Pons (tissue), 1 donor: ENCODE measurements at places on chromosomes 2 and 18.
A peak's percentile ranks its signal among the peaks of the same experiment; 100 is the strongest.

- DNase-seq = no peak
Measured at GRCh38 chr2:158984604-158985135, 16.2 kb downstream of the TANC1 start.

GRCh38 chr2:225317186-225317585 is 82.3 kb upstream of the NYAP2 start:
- DNase-seq = no peak

GRCh38 chr2:101307950-101308431 is 510 bp downstream of the RNF149 start:
- no peak for DNase-seq

- DNase-seq = no peak
Measured at GRCh38 chr2:39065616-39066015, 55.2 kb downstream of the SOS1 start.

DNA sequence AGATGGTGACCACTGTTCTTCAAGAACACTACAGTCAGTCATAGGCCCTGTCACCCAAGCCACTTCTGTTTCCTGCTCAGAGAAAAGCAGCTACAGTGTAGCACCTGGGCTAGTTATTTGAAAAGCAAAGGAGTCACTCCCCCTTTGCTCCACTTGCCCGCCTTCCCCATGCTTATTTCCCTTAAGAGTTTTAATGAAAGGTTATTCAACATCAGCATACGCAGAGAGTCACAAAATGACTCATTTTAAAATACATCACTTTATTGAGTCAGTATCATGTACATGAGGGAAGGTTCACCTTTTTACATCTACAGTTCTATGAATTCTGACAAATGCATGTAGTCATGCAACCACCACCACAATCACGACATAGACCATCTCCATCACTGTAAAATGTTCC is 71.3 kb downstream of the TNFRSF11A start:
- DNase-seq = no peak

- DNase-seq = peak; percentile 15
Measured at GRCh38 chr2:99793022-99793421, 303.2 kb upstream of the REV1 start.

- peak; percentile 22 for DNase-seq
Measured at GRCh38 chr2:7073901-7074300, 156.7 kb downstream of the RNF144A start.

DNA sequence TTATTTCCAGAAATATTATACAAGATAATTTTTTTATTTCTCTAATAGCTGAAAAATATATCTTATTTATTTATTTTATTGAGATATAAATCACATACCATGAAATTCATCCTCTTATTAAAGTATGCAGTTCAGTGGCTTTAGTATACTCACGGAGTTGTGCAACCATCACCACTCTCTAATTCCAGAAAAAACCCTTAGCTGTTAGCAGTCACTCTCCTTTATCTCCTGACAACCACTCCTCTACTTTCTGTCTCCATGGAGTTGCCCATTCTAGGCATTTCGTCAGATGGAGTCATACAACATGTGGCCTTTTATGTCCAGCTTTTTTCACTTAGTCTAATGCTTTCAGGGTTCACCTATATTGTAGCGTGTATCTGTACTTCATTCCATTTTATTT is 66.5 kb downstream of the TCF7L1 start:
- no peak for DNase-seq

GRCh38 chr2:227370791-227371312 is 8.3 kb downstream of the TM4SF20 start:
- DNase-seq = no peak

DNA sequence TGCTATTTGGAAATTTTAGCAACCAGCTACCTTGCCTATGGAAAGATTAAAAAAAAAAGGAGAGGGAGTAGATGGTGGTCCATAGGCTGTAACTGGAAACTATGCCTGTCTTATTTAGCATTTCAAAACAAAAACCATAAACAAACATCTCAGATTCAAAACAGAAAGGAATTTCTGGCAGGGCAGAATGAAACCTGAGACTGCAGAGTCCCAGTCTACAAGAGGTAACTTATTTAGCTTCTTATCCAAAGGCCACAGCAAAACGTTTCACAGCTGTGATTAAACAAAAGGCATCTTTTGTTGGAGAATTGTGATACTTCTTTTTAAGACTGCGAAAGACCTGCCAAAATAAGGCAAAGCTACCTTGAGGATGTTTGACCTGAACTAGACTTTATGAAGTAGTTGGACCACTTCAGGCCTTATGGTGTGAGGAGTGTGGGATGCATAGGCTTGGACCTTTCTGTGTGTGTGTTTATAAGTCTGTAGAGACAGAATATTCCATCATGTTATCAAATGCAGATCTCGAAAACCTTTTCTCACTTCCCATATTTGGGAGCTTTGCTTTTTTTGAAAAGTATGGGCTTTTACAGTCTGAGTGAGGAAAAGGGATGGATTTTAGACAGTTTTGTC is 11.0 kb downstream of the CRIM1 start:
- no peak for DNase-seq

DNA sequence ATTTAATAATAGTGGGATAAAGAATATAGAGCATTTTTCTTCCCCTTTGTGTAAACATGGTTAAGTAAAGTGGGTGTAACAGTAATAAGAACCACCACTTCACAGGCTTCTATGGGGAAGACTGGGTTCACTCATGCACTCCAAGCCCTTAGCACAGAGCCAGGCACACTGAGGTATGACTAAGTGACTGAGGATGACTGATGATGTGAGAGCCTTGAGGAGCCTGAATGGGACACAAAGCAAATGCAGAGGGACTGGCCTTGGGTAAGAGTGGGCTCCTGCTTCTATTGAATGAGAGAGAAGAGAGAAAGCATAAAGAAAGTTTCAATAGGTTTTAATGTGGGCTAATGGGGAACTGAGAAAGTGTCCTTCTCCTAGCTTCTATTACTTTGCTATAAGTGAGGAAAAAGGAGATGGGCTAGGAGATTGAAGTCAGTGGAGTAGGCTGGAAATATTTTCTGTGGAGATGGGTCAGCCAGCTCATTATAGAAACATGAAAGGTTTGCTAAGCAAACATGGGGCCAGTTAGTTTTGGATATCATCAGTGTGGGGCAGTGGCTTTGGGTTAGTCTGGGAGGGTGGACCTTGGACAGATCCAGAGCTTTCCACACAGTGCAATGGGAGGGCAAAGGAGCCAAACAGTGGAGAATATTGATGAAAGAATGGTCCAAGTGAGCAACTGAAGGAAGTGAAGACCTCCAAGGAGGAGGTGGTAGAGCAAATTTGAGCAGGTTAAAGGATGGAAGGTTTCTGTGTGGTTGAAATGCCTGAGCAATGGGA is 20.6 kb downstream of the IL1F10 start:
- DNase-seq = no peak

GRCh38 chr18:45291621-45292615 is 323.4 kb upstream of the SLC14A2 start:
- DNase-seq = no peak

DNA sequence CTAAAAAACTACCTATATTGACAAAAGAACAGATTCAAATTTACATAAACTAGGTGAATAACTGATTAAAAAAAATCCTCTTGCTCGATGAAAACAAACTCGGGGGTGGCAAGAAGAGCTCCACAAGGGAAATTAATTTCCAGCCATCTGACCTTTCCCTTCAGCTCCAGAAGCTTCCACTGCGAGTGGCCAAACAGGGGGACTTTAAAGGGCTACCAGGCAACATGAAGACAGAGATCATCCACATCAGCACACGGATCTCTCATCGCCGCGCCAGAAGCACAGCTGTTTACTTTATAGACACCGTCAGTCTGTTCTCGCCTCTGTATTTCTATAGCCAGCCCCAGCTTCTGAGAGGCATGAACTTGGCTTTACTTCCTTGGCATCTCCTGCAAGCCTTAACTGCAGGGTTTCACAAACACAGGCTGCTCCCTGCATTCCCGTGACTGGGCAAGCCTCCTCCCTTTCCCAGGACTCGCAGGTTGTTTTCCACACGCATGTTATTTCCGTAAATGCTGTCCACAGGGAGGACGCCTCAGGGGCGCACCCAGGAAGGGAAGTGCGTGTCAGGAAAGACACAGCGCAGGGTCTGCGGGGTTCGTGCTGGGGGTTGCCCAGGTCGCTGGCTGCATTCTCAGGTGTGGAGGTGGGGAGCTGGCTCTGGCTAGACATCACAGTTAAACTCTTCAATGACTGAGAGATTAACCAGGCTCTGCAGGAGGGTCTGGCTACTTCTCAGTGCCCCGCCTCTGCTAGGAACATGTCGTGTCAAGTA is 85.0 kb downstream of the USP40 start:
- no peak for DNase-seq

- DNase-seq = no peak
Measured at GRCh38 chr2:229571243-229571642, 143.1 kb downstream of the DNER start.

DNA sequence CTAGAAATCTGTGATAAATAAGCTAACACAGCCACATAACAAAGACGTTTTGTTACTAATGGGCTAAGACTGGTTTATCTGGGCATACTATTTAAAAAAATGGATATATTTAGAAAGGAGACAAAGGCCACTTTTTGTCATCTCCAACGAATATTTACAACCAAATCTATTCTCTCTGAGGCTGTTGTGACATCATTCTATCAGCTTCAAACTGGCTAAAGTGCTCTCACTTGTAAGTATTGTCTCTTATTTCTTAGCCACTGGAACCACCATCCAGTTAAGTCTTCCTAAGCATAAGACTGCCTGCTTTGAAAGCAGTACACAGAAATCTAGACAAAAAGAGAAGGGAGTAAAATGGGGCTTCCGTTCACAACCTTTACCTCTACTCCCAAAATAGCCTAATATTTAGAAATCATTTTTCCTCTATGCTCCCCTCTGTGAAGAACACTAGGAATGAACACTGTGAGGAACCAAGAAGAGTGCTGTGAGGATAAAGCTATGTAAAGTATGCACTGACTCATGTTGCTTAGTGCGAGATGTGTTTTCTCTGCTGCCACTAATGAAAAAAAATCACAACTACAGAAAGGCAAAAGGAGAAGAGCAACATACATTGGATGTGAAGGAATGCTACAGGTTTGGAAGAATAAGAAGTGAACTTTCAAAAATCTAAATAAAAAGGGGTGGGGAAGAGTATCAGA is 264.1 kb downstream of the EXOC6B start:
- DNase-seq = peak; percentile 77

- no peak for DNase-seq
Measured at GRCh38 chr18:75496151-75496550, 68.6 kb upstream of the SMIM21 start.

GRCh38 chr18:33034212-33034611 is 261.4 kb upstream of the KLHL14 start:
- no peak for DNase-seq

DNA sequence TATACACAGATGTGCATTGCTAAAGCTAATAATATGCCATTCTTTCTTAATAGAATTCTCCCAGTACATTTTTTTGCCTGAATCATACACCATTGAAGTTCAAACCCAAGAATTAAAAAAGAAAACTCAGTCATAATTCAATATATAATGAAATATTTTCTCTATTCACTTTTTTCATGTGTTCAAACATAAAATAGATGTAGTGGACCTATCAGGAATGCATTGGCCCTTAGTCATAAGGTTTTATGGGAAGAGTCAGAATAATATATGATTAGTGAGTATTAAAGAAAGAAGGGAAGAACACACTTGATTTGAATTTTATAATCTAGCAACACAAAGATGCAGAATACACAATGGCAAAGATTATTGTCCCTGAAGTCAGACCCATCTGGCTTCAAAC is 297.0 kb upstream of the COL3A1 start:
- no peak for DNase-seq

DNA sequence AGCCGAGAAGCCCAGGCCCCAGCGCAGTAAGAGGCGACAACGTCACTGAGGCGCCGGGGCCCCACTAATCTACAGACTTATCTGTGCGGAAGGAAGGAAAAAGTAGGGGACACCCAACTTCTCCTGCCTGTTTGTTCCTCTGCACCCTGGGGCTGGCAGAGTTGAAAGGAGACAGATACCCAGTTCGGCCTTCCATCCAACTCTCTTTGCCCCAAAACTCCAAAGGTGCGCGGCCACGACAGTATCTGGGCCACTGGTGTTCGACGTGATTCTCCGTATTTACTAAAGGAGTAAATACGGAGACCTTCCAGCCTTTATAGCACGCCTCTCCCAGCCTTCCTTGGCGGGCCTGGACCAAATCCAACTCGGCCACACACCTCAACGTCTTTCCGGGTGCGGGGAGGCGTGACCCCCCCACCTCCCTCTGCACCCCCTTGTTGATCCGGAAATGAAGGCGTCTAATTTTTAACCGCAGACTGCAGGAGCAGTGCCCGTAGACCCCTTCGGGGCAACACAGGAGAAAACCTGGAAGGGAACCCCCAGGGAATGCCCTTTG is 1.6 kb downstream of the SMAD7 start:
- DNase-seq = no peak

- no peak for DNase-seq
Measured at GRCh38 chr18:10842861-10843260, 306.5 kb downstream of the PIEZO2 start.

DNA sequence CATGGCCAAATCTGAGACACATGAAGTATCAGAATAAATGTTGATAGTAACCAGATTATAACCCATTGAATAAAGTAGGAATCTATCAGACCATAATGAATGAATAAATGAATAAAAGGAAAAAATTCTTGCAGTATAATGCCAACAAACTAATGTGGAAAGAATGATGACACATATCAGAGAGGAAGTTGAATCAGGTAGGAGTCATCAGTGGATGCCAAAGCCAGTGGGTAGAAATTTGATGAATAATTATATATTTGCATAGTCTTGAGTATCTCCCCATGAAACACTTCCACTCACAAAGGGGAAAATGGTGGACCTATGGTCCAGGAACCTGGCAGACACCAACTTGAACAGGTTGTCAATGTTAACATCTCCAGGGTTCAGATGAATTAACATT is 68.6 kb downstream of the GALNT3 start:
- DNase-seq = no peak

GRCh38 chr18:74694436-74694835 is 96.8 kb downstream of the ZNF407 start:
- no peak for DNase-seq

- no peak for DNase-seq
Measured at GRCh38 chr18:59263661-59264060, 9.6 kb downstream of the RAX start.

DNA sequence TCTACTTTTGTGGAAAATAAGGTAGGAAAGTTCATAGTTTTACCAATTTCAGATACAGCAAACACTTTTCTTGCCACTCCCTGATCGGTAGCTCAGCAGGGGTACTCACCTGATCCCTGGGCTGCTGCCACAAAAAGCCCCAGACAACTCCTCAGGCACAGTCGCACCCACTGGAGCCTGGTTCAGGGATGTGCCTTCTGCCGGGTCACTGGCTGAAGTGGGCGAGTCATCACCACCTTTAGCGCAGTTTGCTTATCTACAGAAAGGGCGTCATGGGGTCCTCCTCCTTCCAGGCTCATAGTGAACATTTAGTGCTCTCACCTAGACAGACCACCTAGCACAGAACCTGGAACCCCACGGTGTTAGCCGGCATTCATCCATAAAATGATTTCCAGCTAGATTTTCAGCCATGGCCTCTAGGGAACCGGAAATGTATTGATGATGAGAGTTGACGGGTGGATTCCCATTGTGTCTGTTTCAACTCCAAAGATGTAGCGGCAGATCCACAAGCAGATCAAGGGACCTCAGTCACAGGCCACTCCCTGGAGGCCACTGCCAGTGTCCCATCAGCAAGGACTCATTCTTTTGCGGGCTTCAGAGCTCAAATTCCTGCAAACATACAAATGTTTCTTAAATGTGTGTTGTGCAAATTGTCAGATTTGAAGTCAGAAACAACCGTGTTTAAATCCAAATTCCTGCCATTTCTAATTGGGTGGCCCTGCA is 408.4 kb upstream of the SALL3 start:
- no peak for DNase-seq
